NCI-H1092 treated with DMSO at 0.1 percent for 48 hours (cell line): ENCODE measurements at places on chromosomes 7 and 10.

GRCh38 chr7:155104913-155105312, 34.8 kb downstream of the HTR5A start:
- DNase-seq, result no peak

DNA sequence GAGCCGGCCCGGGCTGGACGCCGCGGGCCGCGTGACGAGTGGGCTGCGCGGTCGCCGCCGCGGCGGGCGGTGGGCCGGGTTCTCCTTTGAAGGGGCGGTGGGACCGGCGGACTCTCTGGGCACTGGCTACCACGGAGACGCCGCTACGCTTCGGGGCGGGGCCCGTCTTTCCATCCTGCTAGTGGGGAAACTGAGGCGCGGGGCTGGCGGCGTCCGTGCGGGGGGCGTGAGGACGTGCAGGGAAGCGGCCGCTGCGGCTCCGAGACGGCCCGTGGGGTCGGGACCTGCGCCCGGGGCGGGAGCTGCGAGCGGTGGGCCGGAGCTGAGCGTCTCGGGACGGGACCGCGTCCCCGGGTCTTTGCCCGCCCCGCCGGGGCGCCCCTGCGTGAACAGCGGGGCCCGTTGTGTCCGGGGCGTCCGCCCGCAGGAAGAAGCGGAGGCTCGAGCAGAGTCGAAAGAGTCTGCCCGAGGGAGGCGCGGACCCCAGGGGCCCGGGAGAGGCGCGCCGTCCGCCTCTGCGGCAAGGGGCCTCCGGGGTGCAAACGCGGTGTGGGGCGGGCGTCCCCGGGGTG, 548 bp upstream of the BNIP3 start:
- no peak for DNase-seq

DNA sequence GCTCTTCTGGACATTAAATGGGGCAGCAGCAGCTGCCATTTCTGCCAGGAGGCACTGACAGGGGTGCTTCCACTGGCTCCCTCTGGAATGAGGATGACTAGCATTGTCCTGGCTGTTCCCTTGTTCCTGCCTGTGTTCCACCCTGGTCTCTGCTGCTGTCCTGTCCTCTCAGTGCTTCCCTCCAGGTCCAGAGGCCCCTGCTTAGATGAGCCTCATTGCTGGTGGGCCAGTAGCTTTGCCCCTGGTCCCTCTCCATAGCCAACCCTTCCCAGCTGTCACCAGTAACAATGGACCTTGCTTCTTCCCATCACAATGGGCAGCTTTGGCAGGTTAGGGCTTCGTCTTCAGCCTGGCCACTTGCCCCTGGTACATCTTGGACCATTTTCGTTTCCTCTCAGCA, 561.1 kb downstream of the TCERG1L start:
- DNase-seq, result no peak

DNA sequence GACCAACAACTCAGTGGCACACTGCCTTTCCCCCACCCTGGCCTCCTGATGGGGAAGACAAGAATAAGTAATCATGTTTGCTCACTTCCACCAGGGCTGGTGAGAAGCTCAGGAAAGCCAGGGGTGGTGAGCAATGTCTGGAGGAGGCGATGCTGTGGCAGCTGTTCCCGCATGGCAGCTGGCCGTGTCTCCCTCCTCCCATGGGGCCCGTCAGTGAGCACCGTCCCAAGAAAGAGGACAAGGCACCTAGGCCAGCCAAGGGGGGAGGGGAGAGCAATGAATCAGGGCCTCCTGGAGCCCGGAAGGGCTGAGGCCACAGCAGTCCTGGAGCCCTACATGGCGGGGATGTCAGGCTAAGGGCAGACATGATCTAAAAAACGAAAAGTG, 69.2 kb upstream of the INSIG1 start:
- DNase-seq, result no peak

GRCh38 chr10:122197611-122198222, 73.4 kb upstream of the BTBD16 start:
- no peak for DNase-seq

DNA sequence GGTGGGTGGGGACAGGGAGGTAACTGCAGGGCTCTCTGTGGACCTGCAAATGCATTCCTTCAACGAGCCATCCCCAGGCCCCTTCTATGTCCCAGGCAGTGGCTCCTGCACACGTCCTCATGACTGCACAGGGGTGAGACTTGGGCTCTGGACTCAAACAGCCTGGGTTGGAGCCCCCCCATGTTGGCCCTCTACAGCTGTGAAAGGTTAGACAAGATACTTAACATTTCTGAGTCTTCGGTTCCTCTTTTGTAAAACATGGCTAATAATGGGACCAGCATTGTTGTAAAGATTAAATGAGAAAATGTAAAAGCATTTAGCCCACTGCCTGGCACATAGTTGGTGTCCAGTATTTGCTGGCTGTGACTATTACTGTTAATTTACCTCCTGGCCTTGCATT, 41.8 kb downstream of the CHST3 start:
- no peak for DNase-seq

DNA sequence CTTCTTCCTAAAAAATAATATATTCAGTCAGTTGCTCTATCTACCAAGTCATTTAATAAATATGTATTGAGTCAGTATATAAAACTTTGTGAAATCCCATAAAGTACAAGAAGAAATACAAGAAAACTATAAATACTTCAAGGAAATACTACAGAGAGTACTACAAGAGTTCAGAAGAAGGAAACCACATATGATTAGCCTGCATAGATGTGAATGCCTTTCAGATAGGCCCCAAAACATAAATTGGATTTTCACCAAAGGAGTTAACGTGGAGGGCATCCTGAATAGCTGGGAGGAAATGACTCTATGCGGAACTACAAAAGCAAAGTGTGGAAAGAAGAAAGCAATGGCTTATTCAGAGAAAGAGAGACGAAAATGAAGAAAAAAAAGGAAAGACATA, 120.1 kb downstream of the LRRN3 start:
- no peak for DNase-seq

DNA sequence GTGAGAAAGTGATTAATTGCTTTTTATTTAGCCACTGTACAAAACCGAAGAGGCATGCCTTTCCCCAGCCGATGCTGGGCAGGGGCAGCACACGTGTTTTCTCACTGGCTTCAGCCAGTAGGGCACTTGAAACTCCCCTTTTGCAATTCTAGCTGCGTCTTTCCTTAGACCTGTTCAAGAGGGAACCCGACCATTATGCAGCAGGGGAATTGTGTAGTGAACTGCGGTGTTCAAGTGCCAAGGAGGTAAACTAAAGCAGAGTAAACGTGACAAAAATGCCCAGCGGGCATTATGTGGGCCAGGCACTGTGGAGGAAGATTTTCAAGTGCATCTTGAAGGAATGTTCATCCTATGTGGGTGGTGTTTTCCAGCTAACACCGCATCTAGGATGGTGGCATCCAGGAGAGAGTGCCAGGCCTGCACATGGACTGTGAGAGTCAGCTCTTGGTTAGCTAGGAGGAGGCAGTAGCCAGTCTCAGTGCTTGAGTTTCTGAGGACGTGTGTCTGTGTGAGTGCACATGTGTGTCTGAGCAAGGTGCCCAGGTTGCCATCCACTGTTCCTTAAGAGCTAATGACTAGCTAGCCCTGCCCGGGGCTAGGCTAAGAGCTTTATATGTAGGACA, 3.3 kb downstream of the WIPF3 start:
- DNase-seq, result no peak

DNA sequence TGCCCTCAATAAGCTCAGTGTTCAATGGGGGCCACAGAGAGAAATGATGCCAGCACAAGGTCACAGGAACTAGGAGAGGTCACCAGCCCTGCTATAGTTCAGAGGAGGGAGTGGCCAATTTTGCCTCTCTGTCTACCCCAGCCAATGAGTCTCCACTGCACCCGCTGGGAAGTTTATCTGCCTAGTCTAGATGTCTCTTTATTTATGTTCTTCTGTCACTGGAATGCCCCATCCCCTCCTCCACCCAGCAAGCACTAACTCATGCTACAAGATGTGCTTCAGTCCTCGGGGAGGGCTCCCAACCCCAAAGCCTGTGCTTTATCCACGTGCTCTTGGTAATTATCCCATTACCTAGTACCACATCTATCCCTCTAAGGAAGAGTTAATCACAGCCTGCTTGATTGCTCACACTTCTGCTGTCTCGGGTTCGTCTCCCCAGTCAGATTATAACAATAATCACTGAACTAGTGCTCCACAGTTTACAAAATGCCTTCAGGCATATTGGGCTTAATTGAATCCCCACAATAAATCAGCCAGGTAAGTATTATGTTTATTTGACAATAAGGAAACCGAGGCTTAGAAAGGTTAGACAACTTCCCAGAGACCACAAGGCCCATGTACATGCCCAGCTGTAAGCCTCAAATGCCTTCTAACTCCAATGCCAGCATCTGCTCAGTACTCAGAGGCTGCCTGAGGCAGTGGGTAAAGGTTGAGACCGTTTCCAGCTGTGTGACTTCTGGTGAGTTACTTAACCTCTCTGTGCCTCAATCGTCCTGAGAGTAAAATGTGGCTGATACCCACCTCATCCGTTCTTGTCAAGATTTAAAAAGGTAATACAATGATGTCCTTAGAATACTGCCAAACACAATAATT, 3.9 kb downstream of the HIP1 start:
- DNase-seq, result no peak

- DNase-seq, result no peak
These were observed 81.3 kb upstream of the LRRN3 start for GRCh38 chr7:111009526-111010040.

GRCh38 chr10:123240776-123241175, 86.6 kb downstream of the BUB3 start:
- no peak for DNase-seq

- DNase-seq, result no peak
These were observed 74.9 kb downstream of the BEND7 start for GRCh38 chr10:13453896-13454295.

DNA sequence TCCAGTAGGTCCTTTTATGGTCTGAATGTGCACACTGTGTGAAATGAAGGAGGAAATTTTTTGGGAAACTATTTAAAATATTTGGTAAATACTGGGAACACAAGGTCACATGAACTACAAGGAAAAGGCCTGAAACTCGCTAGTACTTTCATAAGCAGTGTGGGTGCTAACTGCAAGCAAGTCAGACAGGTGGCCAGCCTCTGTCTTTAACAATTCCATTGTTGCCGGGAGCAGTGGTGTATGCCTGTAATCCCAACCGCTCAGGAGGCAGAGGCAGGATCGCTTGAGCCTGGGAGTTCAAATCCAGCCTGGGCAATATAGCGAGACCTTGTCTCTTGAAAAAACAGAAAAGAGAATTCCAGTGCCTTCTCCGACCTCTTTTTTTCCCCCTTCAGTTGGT, 37.5 kb downstream of the SMURF1 start:
- DNase-seq, result no peak

DNA sequence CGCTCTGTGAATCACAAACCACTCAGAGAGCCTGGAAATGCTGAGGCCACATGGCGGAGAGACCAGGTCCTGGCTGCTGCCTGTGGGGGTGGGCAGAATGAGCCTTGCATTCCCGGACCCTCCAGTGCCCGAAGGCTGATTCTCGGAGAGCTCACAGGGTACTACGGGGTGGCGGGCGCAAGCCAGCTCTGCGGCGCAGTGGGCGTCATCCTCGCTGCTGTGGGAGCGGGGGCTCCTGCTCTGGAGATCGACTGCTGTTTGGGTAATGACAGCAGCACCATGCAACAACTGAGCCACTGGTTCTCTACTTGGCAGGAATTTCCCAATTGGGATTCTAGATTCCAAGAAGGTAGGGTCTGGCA, 108.0 kb downstream of the PTPRN2 start:
- no peak for DNase-seq

- no peak for DNase-seq
These were observed 78.7 kb upstream of the MKLN1 start for GRCh38 chr7:131249003-131249402.

- DNase-seq, result no peak
These were observed 2.8 kb downstream of the SHTN1 start for GRCh38 chr10:117002206-117002605.

DNA sequence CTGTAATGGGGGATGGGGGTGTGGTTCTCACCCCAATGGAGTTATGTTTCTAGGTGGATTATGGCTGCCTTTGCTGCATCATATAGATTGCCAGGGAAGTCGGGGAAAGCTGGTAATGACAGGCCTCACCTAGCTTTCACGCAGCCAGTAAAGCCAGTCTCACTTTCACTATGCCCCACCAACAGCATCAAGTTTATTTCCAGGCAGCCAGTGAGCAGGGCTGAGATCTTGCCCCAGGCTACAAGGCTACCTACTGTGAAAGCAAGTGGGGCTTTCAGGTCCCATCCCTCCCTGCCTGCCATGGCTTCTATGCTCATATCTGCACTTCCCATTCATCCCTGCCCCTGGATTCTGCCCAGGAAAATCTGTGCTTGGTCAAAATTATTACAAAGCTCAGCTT, 61.7 kb upstream of the NXPH1 start:
- DNase-seq, result no peak

- DNase-seq, result no peak
These were observed 197.3 kb downstream of the PHF14 start for GRCh38 chr7:11170863-11171568.

- no peak for DNase-seq
These were observed 45.2 kb downstream of the EZH2 start for GRCh38 chr7:148838905-148839304.

DNA sequence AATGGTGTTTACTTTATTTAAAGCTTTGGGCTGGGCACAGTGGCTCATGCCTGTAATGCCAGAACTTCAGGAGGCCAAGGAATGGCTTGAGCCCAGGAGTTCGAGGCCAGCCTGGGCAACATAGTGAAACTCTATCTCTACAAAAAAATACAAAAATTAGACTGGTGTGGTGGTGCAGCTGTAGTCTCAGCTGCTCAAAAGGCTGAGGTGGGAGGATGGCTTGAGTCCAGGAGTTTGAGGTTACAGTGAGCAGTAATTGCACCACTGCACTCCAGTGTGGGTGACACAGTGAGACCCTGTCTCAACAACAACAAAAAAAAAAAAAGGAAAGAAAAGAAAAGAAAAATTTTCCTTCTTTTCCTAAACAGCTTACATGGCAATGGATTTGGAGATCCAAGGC, 22.0 kb downstream of the SLC16A9 start:
- no peak for DNase-seq
